ENCODE measurements at places on chromosomes 7 and 10.
A peak's percentile ranks its signal among the peaks of the same experiment; 100 is the strongest.

- DNase-seq: no peak
Measured at GRCh38 chr7:133763076-133763640, 364.0 kb upstream of the LRGUK start.

- DNase-seq: no peak
Measured at GRCh38 chr10:79189181-79189580, 120.4 kb downstream of the ZMIZ1 start.

DNA sequence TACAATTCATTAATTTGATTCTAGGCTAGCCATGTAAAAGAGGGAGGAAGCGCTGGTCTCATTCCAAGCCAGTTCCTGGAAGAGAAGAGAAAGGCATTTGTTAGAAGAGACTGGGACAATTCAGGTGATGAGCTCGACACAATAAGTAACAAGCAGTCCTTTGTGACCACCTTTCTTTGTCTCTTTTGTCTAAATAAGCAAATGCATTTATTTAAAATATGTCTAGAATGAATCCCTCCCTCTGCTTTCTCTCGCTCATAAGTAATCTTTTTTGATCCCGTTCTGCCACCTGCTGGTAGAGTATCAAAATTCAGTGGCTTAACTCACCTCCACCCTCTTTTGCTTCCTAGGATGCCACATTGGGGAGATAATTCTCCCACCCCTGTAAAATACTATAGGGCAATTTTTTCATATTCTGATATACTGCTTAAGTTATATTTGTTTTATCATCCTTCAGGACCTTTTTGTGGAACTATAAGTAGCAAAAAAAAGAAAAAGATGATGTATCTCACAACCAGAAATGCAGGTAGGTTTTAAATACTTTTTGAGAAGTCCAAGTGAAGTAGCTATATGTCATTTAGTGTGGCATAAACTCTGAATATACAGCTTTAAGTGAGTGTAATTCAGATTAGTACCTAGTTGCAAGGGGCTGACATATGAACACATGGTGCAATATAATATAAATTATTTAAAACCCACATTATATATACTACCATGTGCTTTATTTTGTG is 91.5 kb downstream of the GSDME start:
- DNase-seq: peak; percentile 56

- no peak for DNase-seq
Measured at GRCh38 chr7:96499532-96499931, 177.6 kb upstream of the SLC25A13 start.

DNA sequence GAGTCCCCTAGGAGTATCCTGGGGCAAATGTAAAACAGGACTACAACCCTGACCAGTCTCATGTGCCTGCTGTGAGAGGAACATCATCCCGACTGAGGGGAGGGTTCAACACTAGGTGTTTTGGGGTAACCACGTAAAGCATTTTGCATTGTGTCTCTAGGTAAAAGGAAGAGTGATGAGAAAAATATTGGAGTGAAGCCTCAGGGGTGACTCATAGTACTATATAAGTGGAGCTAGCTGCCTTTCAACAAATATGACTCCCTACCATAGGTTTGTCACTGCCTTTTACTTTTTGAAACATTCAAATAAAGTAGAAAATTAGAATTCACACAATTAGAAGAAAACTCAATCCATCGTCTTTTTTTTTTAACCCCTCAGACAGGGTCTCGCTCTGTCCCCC is 2.6 kb upstream of the CAMK2G start:
- DNase-seq: no peak

- DNase-seq: no peak
Measured at GRCh38 chr7:66429498-66430163, 199.1 kb upstream of the KCTD7 start.

DNA sequence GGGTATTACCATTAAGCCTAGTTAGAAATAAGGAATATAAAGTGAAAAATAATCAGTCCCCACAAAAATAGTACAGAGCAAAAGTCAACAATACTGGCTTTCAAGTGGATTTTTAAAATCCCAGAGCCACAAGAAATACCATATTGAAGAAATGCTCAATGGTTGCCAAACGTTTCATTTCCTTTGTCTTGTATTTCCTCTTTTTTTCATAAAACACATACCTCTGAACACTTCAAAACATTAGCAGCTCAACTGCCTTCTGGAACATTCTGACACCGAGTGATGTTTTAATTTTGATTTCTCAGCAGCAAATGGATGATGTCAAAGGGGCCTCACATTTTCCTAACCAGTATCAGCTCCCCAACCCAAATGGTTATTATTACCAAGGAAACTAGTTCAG is 10.5 kb downstream of the NOD1 start:
- DNase-seq: no peak

DNA sequence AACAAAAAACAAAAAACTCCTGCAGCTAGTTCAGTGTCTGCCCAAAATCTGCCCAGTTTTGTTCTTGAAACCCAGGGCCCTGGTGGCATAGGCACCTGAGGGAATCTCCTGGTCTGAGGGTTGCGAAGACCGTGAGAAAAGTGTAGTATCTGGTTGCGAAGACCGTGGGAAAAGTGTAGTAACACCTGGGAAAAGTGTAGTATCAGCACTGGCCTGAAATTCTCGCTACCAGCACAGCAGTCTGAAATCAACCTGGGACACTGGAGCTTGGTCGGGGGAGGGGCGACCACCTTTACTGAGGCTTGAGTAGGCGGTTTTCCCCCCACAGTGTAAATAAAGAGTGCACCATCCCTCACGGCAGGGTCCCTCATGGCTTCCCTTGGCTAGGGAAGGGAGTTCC is 82.5 kb upstream of the SP4 start:
- no peak for DNase-seq

GRCh38 chr10:131638880-131639278 is 261.9 kb upstream of the PPP2R2D start:
- no peak for DNase-seq

DNA sequence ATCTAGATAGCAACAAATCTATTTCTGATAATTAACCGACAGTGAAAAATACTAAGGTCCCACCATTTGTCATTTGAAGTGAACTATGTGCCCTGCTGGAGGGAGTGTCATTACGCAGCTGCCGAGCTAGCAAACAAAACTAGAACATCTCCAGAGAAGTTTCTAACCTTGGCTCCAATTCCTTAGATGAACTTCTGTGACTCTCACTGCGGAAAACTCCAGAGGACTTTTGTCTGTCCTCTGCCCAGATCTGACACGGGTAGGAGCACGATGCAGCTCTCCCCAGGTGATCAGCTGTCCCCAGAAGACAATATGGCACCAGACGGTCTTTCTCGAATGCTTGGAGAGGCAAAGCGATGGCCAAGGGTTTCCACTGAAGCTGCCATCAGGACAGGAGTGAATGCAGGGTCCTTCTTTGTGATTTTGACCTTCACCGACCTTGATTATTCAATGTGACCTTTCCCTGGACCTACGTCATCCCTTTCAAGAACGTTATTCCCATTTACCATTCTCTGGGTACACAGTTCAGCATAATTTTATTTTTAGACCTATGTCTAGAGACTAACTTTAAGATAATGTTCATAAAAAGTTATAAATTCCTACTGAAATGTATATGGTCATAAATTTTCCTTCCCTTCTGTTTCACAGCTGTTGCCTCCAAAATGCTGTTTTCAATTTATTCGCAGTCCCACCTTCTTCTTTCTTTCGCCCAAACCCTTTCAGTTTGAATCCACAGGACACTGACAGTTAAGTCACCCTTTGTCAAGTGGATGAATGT is 116.7 kb upstream of the C7orf33 start:
- no peak for DNase-seq

- no peak for DNase-seq
Measured at GRCh38 chr7:151349507-151349853, 7.9 kb downstream of the NUB1 start.

DNA sequence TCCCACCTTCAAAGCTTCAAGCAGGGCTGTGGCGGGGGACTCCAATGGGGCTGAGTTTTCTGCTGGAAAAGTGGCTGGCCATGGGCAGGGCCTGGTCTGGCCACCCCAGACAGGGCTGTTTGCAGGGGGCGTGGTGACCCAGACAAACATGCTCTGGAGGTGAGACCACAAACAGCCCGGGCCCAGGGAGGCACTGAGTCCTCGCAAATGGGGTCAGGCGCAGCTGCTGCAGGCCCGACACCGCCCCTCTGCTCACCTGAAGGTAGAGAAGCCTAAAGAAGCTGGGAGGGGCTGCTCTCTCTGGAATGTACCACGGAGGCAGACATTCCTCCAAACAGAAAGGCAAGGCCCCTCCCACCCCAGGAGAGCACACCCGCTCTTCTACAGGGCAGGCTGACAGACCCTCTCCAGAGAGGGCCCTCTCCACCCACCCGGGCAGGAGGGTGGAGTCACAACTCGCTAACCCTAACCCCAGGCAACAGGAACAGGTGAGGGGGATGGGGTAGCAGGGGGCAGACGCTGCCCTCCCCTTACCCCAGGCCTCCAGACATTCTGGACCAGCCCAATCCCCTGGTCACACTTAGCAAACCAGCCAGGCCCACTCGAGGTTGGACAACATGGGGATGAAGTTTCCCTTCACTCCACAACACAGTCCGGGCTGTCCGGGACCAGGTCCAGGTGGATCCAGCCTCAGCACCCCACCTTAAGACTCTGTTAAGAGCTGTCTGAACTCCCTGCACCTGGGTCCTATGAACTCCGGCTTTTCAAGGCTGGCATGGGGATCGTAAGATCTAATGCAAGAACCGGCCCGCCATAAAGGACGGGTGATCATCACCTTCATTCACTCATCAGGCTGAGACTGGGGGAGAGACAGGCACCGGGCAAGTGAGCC is 32.3 kb downstream of the OAT start:
- no peak for DNase-seq

DNA sequence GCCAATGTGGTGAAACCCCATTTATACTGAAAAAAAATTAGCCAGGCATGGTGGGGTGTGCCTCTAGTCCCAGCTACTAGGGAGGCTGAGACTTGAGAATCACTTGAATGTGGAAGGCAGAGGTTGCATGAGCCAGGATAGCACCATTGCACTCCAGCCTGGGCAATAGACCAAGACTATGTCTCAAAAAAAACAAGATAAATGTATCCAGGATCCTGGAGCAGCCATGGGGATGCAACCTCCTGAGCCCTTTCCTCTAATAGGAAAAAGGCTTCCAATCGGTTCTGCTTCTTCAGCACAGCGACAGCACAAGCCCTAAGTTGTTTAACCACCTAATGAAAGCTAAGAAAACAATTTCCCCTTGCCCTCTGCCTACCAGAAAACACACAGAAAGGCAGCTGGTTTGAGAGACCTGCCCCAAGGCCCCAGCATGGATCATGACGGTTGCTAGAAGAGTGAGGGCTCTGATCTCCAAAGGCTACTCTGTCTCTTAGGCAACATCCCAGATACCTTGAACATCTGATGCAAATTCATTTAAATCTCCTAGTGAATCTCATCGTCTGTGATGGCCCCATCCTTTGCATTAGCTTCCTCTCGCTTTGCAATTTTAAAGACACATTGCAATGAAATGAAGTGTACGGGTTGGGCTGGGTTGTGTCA is 220.8 kb downstream of the ARHGAP21 start:
- DNase-seq: no peak

- no peak for DNase-seq
Measured at GRCh38 chr10:51007781-51008180, 66.5 kb upstream of the PRKG1 start.

DNA sequence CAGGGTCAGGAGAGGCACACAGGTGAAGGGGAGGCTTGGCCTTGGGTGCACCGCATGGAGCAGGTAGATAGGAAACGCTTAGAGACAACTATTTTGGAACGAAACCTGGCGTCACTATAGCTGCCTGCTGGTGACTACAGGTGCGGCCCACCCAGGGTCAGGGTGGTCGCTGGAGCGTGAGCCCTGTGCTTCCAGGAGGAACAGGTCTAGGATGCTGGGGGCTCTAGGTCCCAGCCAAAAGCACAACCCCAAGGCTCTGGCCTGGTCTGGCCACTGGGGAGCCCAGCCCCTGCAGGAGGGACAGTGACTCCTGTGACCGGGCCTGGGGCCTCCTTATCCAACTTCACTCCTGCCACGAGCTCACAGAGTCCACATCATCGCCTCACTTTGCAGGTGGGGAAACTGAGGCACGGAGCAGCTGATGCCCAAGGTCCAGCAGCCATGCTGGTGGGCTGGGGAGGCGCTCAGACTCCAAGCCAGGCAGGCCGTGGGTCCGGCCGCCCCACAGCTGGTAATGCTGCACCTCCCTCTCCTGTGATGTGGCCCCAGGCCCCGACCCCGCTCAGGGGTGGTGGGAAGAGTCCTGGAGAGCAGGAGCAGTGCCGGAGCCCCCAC is 9.0 kb downstream of the LFNG start:
- DNase-seq: no peak

DNA sequence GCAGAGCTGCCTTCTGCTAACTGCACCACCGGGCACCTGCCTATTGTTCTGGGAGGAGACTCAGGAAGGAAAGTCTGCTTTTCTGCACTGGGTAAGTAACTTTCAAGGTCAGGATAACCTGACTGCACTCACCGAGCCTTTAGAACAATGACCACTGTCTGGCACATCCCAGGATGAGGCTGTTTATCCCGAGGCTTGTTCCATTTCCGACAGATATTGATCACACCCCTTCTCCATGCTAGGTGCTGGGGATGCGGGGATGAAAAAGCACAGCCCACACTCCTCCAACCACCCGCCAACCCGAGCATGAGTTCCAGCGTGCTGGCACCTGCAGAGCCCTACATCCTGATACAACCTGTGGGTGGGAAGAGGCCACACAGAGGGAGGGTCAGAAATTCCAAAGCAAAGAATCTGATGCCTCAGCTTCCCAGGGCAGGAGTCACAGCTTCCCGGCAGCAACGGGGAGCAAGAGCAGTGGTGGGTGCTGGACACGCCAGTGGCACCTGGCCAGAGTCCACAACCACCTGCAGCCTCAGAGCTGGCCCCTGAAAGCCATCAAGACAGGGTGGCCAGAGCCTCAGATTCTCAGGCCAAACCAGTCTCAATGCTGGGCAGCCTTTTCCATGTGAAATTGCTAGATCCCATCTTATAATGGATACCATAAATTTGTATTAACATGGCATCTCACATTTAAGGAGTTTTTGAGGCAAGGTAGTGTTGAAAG is 34.9 kb upstream of the CNPY1 start:
- no peak for DNase-seq

DNA sequence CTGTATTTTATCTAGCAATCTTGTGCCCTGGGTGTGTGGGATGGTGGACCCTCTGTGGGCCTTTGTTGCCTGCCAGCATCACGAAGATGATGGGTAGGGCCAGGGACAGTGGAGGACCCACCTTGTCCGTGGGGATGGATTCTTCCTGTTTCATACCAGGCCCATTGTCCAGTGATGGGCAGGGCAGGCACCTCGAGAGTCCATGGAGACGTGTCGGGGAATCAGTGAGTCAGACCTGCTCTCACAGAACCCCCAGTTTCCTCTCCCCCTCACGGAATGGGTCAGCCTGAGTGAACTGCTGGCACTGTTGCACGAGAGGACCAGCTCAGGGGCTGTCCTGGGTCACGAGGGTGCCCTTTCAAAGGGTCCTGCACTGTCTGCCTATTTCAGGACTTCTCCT is 401.2 kb downstream of the RPS24 start:
- no peak for DNase-seq

DNA sequence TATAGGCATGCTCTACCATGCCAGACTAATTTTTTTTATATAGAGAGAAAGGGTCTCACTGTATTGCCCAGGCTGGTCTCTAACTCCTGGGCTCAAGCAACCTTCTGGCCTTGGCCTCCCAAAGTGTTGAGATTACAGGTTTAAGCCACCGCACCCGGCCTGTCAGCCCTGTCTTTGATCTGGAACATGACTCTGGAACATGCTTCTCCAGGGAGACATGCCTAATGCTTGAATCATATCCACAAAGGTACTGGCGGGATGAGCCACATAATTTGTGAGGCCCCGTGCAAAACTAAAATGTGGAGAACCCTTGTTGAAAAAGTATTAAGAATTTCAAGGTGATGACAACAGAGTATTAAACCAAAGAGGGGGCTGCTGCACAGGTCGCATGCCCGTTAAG is 282.8 kb downstream of the ARHGAP12 start:
- no peak for DNase-seq

GRCh38 chr7:76179686-76180085 is 22.0 kb upstream of the SRRM3 start:
- no peak for DNase-seq
